ENCODE measurements at places on chromosomes 2 and 18.

- DNase-seq = no peak
Measured at GRCh38 chr2:137700681-137701080, 263.6 kb upstream of the HNMT start.

DNA sequence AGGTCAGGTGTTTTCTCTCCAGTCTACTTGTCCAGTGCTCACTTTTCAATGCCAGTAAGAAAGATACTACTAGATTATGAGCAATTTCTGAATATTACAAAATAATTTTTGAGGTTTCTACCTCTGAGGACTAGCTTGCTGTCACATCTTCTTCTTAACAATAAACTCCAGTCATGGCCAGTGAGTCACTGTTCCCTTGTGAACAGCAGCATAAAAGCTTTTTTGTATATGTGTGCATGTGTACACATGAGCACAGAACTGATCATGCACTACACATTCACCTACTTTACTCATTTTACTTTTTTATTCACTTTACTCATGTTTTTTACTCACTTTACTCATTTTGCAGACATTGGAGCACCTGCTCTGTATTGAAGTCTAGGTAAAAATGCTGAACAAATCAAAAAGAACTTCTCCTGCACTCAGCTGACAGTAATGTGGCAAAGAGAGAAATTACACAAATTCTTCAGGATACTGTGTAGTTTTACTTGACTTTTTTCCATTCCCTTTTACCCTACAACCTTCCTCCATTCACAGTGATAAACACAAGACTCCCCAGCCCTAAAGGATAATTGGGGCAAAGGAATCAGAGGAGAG is 28.0 kb downstream of the ST6GAL2 start:
- no peak for DNase-seq

- no peak for DNase-seq
Measured at GRCh38 chr2:11370377-11371091, 26.1 kb upstream of the ROCK2 start.

DNA sequence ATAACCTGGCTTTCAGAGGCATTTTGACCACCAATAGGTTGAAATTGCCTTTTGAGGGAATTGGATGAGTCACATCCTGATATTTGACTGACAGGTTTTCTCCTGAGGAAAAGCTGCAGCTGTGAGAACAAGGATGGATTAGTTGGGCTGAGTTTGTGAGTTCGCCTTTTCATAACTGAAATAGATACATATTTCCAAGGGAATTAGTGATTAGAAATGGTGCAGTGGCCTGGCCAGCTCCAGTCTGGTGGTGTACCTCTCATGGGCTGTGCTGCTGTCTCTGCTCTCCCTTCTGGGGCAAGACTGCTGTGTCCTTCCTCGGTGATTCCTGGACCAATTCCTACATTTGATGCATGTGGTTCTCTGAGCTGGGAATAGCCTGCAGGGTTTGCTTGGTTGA is 341.3 kb downstream of the TSN start:
- DNase-seq = no peak

- DNase-seq = no peak
Measured at GRCh38 chr2:39225567-39225966, 18.2 kb downstream of the CDKL4 start.

GRCh38 chr2:127649100-127649611 is 3.2 kb downstream of the GPR17 start:
- no peak for DNase-seq

Data from immature natural killer cell (primary cell).